Suppressor macrophage (primary cell): ENCODE measurements at places on chromosomes 7 and 10.

DNA sequence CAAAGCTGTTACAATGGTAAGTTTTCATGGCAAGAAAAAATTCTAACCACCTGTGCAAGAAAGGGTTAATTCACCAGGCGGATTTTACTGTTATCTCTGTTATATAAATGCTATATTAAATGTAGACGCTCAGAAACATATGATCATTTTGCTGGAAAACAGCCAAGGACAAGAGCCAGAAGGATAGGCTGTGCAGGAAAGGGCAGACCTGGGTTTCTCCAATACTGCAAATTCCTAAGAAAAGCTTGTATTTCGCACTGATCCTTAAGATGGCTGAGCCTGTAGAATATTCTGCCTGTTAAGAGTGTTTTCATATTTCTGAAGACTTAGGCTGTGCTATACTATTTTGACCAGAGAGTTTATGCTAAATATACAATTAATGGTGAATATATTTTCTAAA, 564.1 kb upstream of the KCND2 start:
- DNase-seq: no peak

- DNase-seq: no peak
Measured at GRCh38 chr7:137981668-137982067, 20.2 kb downstream of the CREB3L2 start.

DNA sequence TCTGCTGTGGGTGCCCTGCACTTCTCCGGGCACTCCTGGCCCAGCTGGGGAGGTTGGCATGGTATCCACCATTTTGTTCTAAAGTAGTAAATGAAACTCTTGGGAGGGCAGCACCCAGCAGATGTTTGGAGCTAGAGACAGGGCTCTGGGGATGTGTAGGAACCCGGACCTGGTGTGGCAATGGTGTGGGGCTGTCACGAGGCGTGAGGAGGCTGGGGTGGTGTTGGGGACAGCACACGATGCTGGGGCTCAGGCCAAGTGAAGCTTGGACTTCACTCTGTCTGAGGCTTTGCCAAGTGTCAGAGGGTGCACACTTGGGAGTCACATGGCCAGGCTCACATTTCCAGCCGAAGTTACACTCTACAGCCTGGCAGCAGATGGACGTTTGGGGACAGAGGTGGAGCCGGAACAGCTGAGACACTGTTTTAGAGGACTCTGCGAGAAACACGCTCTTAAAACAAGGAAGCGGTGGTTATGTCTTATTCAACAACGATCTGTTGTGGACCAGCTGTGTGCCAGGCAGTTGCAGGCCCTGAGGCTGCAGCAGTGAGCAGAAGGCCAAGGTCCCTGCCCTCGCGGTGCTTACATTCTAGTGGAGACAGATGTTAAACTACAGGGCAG, 118.2 kb downstream of the CUX1 start:
- DNase-seq: no peak

DNA sequence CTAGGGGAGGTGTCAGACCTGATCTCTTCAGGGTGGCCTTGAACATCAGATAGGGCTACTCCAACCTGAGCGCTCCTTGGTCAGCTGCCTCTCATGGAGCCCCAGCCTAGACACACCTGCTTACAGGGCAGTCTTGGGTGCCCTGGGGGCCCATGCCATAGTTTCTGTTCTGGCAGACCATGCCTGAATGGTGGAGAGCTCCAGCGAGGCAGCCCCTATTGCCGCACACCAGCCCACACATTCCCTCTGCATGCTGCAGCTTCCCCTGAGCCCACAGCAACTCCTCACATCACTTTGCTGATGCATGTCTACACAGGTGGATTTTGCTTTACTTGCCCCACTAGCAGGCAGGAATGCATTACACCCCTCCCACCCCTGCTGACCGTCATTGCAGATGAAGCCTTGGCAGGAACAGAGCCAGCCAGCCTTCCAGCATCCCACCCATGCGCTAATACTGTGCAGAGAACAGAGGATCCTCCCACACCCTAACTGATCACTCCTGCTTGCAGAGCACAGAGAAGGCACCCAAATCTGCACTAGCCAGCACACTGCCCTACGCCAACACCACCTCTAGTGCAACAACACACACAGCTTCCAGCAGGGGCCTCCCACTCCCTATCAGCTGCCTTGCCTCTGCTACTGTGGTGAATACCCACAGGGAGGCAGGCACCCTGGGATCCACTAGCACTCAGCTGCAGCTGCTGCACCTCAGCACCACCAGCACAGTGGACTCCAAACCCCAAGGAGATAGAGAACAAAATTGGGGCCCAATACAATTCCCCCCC, 43.0 kb upstream of the GRM3 start:
- DNase-seq: no peak

DNA sequence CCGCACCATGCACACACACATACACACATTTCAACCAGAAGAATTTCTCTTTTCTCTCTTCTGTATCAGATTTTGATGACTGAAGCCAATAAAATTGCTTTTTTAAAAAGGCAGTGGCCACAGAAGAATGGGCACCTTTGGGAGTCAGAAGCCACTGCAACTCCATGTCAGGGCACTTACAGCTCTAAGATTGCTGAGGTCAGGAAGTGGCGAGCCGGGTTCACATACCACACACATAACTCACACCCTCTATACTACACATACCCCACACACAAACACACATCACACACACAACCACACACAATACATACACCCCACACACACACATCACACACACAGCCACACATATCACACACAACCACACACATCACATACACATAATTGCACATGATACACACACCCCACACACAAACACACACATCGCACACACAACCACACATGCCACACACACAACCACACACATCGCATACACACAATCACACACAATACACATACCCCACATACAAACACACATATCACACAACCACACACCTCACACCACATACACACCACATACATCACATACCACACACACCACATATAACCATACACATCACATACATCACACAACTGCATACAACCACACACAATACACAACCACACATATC, 31.2 kb downstream of the GPRIN2 start:
- no peak for DNase-seq

- DNase-seq: no peak
Measured at GRCh38 chr7:42736931-42737330, 174.9 kb downstream of the C7orf25 start.

DNA sequence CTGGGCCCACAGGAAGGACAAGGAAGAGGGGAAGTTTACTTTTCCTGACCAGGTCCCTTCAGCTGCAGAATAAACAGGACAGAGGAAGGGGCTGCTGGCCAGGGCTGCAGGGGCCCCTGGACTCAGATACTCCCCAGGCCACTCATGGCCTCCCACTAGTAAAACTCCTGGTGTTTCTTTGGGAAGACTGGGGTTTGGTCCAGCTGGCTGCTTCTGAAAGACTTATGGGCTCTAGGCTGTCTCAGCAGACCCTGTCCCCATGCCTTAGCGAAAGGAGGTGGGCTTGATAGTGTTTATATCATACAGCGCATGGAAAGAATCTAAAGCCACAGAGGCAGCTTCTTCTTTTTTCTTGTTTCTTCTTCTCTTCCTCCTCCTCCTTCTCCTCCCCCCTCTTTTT, 56.4 kb downstream of the PALD1 start:
- DNase-seq: no peak

- no peak for DNase-seq
Measured at GRCh38 chr7:141220263-141220880, 146.5 kb downstream of the TMEM178B start.

DNA sequence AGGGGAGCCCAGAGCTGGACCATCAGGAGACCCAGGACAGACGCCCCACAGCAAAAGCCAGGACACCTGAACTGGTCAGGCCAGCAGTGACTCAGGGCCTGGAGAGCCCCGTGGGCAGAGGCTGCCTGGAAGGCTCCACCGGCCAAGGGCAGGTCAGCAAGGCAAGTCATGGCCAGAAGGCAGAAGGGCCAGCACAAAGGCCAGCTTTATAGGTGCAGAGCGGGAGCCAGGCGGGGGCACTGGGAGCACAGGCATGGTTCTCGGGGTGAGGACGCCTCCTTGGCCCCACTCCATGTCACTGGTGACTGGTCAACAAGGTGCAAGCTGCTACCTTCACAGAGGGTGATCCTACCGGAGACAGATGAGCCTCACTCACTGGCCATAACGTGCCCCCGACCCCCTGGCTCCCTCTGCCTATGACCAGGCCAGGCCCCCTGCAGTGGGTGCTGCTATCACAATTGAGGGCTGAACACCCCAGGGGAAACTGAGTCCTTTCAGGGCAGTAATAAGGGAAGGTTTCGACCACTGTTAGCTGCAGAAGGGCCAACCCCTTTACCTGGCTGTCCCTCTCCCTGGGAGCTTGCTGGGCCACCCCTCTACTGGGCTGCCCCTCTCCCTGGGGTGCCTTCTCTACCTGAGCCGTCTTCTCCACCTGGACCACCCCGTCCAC, 317.4 kb downstream of the PTPRN2 start:
- DNase-seq: no peak
